ENCODE measurements at places on chromosomes 2 and 18. TPM values are rescaled to one million over a fixed set of nuclear protein-coding genes. Genes with fewer than 3 reads are reported as not detected.

GRCh38 chr2:37377187-37377532 is 32.7 kb downstream of the QPCT start:
- H3K27me3 ChIP-seq, result no peaks in the 10 kb centered on the region
- H3K4me1 ChIP-seq, result peaks cover 22% of the 10 kb centered on the region
- H3K4me3 ChIP-seq, result peak overlapping the region; percentile 55
- DNase-seq, result no peak

GRCh38 chr2:157217409-157217808 is 40.1 kb upstream of the GALNT5 start:
- H3K27me3 ChIP-seq, result no peaks in the 10 kb centered on the region
- H3K27ac ChIP-seq, result no peak overlapping the region

DNA sequence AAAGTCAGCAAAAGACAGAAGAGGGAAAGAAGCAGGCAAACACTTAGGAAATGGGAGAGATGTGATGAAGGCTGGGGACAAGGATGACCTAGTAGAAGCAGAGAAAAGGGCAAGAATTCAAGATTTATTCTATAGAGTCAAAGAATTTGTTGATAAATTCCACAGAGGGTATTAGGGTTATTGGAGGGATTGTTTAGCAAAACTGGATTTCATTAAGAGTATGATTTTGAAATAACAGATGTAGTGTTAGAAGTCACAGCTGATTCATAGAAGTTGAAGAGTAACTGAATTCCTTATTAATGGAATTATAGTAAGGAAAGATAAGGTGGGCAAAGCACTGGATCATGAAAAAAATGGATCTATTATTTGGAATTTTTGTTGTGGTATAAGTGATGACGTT is 48.6 kb downstream of the CEP192 start:
- DNase-seq, result no peak
- no peaks in the 10 kb centered on the region for H3K27me3 ChIP-seq
- no peak overlapping the region for H3K4me3 ChIP-seq
- H3K27ac ChIP-seq, result peak overlapping the region; percentile 40
- H3K4me1 ChIP-seq, result peaks cover 4% of the 10 kb centered on the region

DNA sequence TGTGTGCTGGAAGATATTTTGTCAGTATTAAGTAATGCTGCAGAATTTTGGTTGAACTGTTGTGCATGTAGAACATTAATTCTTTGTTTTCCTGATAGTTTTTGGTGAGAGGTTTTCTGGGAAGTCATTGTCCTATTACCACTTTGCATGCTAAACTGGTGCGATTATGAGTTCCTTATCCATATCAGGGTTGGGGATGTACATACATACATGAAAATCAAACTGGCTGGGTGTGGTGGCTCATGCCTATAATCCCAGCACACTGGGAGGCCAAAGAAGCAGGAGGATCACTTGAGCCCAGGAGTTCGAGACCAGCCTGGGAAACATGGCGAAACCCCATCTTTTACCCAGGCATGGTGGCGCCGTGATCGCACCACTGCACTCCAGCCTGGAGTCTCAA is 34.6 kb downstream of the ASAP2 start:
- H3K4me3 ChIP-seq, result no peak overlapping the region
- peaks cover 42% of the 10 kb centered on the region for H3K4me1 ChIP-seq

- H3K27ac ChIP-seq, result no peak overlapping the region
- H3K36me3 ChIP-seq, result no peaks in the 10 kb centered on the region
- H3K27me3 ChIP-seq, result peaks cover 20% of the 10 kb centered on the region
- H3K4me3 ChIP-seq, result no peak overlapping the region
- no peaks in the 10 kb centered on the region for H3K4me1 ChIP-seq
These were observed 96.7 kb upstream of the COPS8 start for GRCh38 chr2:236988690-236989624.

DNA sequence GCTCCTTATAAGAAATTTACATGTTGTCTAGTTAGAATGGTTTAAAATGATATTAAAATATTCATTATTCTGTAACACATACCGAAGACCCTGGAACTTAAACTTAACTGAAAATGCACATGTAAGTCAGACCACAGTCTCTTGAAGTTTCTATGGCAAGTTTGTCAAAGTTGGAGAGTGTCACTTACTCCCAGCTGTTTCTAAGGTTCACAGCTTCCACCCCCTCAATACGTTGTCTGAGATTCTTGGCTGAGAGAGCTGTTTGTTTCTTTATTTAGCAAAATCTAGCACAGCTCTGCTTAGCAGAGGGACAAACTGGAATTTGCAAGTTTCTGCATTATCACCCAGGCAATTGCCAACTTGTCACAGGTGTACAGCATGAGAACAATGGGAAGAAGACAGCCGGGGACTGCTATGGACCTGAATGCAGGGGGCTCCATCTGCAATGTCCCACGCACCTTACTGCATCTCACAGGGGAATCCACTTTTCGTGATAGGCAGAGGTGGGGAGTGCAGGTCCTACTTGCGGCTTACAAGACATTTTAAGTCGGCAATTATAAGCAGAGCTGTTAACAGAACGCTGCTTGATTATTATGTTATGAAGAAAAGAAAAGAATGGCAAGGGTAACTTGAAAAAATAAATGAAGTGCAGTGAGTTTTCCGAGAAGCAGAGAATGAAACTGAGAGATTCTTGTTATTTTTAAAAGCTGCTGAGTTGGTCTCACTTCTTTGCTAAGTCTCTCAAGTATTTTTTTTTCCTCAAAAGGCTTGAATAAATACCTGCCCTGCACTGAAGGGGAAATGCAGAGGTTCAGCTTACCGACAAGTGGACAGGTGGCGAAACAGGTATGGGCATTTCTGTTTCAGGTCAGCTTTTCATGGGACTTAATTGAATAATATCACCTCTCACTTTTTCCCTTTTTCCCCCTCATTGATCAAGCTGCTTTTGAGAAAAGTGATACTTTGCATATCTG is 1072.1 kb upstream of the FANCL start:
- no peaks in the 10 kb centered on the region for H3K36me3 ChIP-seq
- H3K4me1 ChIP-seq, result no peaks in the 10 kb centered on the region
- no peaks in the 10 kb centered on the region for H3K27me3 ChIP-seq
- H3K27ac ChIP-seq, result no peak overlapping the region

GRCh38 chr18:12048010-12048826 is 45.4 kb upstream of the ANKRD62 start:
- no peaks in the 10 kb centered on the region for H3K36me3 ChIP-seq
- no peak overlapping the region for H3K27ac ChIP-seq
- no peak for DNase-seq
- no peaks in the 10 kb centered on the region for H3K27me3 ChIP-seq

- H3K27me3 ChIP-seq, result no peaks in the 10 kb centered on the region
- no peak overlapping the region for H3K4me3 ChIP-seq
- no peaks in the 10 kb centered on the region for H3K4me1 ChIP-seq
These were observed 198.9 kb upstream of the RAB6C start for GRCh38 chr2:129780316-129781270.

GRCh38 chr18:23827681-23828080 is 138.4 kb downstream of the LAMA3 start:
- H3K27ac ChIP-seq, result peak overlapping the region; percentile 90
- peak; percentile 82 for DNase-seq
- H3K4me3 ChIP-seq, result peak overlapping the region; percentile 48
- no peaks in the 10 kb centered on the region for H3K27me3 ChIP-seq

DNA sequence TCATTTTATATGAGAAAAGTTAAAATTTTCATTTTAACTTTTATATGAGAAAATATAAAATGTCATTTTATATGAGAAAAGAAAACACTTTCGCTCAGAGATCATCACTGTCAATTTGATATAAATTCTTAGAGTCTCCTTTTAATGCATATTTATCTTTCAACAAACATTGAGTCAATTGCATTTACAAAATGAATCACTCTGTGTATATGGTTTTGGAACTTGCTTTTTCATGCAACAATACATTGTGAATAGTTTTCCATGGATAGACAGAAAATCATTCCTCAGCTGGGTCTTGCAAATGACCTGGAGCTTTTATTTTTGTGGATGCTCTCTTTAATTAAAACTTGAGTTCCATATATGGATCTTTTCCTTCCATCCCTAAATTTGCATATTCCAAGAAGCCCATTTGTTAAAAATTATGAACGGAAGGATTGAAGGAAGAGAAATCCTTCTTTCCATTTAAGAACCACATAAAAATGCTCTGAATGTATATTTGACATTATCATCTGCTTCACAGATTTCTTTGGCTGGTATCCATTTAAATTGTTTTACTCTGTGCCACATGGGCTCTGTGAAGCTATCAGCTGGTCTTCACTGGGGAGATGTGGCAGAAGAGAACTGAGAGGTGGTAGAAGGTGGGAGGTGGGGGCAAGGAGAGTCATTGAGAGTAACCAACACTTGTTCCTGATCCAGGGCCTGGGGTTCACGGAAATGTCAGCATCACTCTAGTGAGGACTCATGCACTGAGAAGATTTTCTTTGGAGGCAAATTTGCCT is 104.1 kb downstream of the QPCT start:
- H3K27me3 ChIP-seq, result peaks cover under 1% of the 10 kb centered on the region
- H3K27ac ChIP-seq, result no peak overlapping the region
- no peaks in the 10 kb centered on the region for H3K36me3 ChIP-seq
- DNase-seq, result no peak

DNA sequence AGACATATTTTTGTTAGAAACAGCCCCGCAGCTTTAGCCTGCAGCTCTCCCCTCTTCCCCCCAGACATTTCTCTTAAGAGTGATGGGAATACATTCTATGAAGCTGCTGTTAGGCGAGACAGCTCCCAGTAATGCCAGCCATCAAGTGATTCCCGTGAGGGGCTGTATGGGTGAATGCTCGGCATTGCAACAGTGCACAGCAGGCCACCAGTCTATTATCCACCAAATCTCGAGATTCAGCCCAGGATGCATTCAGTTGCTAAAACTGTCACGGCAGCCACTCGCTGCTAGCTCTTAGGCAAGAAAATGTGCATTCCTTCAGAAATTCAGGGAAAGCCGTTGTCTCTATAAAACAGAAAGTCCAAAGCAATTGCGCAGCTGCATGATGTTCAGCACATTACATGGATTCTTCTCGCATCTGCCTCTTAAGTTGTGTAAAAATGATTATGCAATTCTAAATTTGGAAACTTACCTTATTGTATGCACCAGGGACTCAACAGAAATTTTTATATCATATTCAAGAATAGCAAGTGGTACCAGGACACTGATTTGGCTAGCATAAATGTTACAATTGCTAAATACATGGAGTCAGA is 211.3 kb upstream of the ARL4C start:
- H3K27ac ChIP-seq, result no peak overlapping the region
- no peak overlapping the region for H3K4me3 ChIP-seq
- no peaks in the 10 kb centered on the region for H3K36me3 ChIP-seq
- no peak for DNase-seq
- peaks cover 13% of the 10 kb centered on the region for H3K4me1 ChIP-seq
- no peaks in the 10 kb centered on the region for H3K27me3 ChIP-seq

DNA sequence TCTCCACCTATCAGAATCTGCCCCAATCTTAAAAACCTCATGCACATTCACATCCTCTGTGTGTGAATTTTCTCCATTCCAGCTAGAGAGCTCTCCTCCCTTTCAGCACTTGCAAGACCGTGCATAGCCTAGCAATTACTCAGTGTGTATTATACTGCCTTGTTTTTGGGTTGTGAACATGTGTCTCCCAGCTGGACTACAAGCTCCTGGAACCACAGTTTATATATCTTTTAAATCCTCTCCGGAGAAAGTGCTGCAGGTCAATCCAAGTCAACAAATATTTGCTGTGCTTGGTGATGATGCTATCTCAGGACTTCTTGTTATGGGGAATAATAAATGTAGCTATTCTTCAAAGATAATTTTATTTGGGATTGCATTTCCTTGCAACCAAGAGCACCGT is 58.2 kb upstream of the MEX3C start:
- no peak overlapping the region for H3K27ac ChIP-seq
- H3K36me3 ChIP-seq, result no peaks in the 10 kb centered on the region
- no peak for DNase-seq
- H3K4me1 ChIP-seq, result peaks cover 6% of the 10 kb centered on the region

- H3K27ac ChIP-seq, result no peak overlapping the region
- no peaks in the 10 kb centered on the region for H3K36me3 ChIP-seq
- no peak overlapping the region for H3K4me3 ChIP-seq
- no peaks in the 10 kb centered on the region for H3K27me3 ChIP-seq
These were observed 33.3 kb downstream of the ABCB11 start for GRCh38 chr2:168997794-168998193.

- H3K4me1 ChIP-seq, result no peaks in the 10 kb centered on the region
- H3K27me3 ChIP-seq, result no peaks in the 10 kb centered on the region
- H3K36me3 ChIP-seq, result peaks cover 18% of the 10 kb centered on the region
- no peak overlapping the region for H3K4me3 ChIP-seq
- no peak for DNase-seq
- H3K27ac ChIP-seq, result no peak overlapping the region
These were observed 153.1 kb downstream of the TTC27 start for GRCh38 chr2:32780961-32781360.

GRCh38 chr2:128746356-128746755 is 427.7 kb upstream of the HS6ST1 start:
- no peaks in the 10 kb centered on the region for H3K27me3 ChIP-seq
- peaks cover 18% of the 10 kb centered on the region for H3K4me1 ChIP-seq
- no peak overlapping the region for H3K27ac ChIP-seq
- peaks cover 4% of the 10 kb centered on the region for H3K36me3 ChIP-seq
- peak; percentile 79 for DNase-seq

DNA sequence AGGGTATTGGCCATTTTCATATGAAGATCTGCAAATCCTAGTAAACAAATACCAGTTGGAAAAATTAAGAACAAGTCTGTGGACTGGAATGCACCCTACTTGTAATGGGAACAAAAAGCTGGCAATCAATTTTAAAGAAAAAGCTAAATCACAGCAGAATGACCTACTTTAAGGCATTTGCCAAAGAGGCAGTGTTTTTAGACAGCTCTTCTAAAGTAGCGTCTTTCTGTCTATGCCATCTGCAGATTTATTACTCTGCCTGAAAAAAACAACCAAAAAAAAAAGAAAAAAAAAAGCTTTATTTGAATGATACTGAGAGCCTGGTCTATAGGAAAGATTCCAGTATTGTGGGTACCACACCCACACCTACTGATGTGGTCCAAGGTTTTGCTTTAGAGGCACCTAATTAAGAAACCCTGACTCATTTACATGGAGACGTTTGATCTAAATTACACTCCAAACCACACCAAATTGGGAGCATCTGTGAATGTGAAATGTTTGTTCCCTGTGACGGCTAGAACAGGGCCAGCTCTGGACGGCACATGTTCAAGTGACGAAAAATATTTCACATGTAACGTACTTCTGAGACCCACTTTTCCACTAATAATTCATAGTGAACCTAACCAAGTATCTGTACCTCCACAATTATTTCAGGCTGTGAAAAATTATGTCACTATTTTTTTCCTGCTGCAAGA is 597.1 kb downstream of the ARHGAP15 start:
- H3K27ac ChIP-seq, result no peak overlapping the region
- no peak overlapping the region for H3K4me3 ChIP-seq
- no peaks in the 10 kb centered on the region for H3K27me3 ChIP-seq
- DNase-seq, result no peak

Gene CCDC74B
- total RNA-seq, result 0.61 TPM

Gene CGREF1
- total RNA-seq, result 10.9 TPM

Gene CHST10
- total RNA-seq, result 4.0 TPM

Gene CYRIA
- total RNA-seq, result 1.2 TPM

Gene KCNS3
- 0.84 TPM for total RNA-seq

Data from MCF 10A (cell line).